ENCODE measurements at places on chromosomes 16 and 17.

DNA sequence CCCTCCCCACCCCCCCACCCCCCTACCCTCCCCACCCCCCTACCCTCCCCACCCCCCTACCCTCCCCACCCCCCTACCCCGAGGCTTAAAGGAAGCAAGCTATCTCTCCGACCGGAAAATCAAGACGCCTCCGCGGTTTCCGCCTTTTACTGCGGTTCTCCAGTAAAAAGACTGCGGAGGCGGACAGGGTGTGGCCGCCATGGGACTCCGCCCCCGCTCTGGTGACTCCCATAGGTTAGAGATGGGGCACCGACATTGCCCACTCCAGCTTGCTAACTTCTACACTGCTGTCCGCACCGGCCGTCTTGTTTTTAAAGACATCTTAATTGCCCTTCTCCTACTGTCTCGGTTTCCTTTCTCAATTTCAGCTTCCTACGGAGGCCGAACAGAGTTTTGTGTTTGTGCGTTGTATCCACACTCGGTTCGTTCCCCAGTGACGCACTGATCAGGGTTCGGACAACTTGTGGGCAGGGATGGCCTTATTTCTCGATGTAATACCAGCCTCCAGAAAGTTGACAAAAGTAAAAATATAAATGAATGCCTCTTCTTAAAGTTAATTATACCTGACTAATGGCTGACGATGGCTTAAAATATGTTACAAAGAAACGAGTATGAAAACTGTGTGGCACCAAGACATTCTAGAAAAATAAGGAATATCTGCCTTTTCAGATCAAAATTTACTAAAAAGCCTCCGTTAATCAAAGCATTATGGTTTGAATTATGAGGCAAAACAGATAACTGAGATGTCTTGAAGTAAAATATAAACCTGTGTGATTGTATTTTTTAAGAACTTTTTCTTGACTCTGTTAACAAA is 1.1 kb upstream of the ZNF200 start:
- no peak for DNase-seq

DNA sequence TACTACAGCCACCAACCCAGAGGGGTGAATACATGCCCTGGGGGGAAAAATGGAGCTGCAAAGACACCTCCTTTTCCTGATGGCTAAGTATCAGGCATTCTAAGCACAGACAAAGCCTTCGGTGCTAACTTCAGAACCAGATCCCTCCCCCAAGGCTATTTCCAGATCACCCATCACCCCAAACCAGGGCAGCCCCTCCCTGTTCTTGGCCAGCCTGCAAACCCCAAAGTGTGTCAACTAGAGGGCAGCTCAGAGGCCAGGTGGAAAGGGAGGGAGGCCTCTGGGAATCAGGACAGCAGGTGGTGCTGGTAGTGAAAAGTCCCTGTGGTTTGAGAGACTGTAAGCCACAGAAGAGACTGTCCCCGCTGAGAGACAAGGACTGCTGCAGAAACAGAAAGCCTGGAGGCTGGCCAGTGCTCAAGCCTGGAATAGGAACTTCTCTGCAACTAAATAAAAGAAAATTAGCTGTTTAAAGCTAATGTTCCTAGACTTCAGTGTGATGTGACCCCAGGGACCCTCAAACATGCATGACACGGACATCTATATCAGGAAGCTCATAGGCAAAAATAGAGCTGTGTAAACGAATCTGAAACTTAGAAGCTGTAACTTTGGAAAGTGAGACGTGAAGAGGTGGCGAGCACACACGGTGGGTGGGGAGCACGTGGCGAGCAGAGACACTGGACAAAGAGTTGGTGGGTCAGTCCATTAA is 9.1 kb downstream of the TUBG1 start:
- DNase-seq: no peak

- DNase-seq: no peak
Measured at GRCh38 chr16:48206594-48207242, 37.4 kb upstream of the LONP2 start.

DNA sequence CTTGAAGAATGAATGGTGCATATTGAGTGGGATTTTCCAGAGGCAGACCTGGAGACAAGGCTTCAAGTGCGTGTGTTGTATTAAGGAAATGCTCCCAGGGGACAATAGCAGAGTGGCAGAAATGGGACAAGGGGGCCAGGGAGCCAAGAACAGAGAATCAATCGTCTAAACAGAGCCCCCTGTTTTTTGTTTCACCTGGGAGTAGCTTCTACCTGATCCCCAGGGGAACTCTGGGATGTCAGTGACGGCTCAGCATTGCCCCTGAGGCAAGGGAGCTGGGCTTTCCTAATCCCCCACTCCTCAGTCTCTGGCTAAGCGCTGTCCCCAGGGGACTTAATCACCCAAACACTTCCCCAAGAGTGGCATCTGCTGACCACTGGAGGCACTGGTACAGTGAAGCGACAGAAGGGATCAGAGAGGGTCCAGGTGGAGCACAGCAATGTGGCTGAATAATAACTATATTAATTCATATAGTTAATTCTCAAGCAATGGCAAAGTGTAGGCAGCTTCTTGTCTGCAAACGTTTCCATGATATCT is 35.7 kb upstream of the C16orf78 start:
- DNase-seq: no peak

GRCh38 chr17:73325527-73325842 is 13.7 kb upstream of the CDC42EP4 start:
- no peak for DNase-seq

DNA sequence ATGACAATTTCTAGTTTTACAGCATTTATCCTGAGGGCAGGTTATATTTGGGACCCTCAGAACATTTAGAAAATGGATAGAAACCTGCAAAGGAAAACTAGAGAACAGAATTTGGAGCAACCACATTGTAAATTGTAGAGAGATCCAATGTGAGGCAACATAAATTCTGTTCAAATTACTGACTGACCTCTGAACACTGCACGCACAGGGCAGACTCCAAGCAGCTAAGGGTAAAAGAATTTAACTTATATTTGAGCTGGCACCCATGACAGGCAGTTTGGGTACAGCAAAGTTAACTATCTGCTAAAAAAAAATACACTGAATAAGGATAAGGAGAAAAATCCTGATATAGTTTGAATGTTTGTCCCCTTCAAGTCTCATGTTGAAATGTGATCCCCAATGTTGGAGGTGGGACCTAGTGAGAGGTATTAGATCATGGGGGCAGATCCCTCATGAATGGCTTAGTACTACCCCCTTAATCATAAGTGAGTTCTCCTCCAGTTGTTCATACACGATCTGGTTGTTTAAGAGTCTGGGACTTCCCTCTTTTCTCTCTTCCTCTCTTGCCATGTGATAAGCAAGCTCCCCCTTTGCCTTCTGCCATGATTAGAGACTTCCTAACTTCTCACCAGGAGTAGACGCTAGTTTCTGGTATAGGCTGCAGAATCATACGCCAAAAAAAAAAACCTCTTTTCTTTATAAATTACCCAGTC is 75.7 kb downstream of the FBXL20 start:
- DNase-seq: no peak

GRCh38 chr17:42585353-42585752 is 7.8 kb upstream of the PSMC3IP start:
- DNase-seq: no peak

All from stimulated activated CD8-positive, alpha-beta memory T cell treated with anti-CD3 and anti-CD28 coated beads, Interleukin-4, amount 100 ng/mL, for 1 hour (primary cell).